Stimulated activated CD4-positive, alpha-beta T cell treated with anti-CD3 and anti-CD28 coated beads, Interleukin-15, amount 100 ng/mL, for 1 hour (primary cell): ENCODE measurements at places on chromosomes 5 and 9.

- no peak for DNase-seq
These were observed 28.9 kb downstream of the ZNF169 start for GRCh38 chr9:94287877-94288513.

- DNase-seq, result no peak
These were observed 142.6 kb upstream of the FST start for GRCh38 chr5:53337827-53338226.

- no peak for DNase-seq
These were observed 40.8 kb downstream of the GRAMD2B start for GRCh38 chr5:126464016-126464415.

GRCh38 chr5:27594141-27594540, 555.8 kb upstream of the CDH9 start:
- no peak for DNase-seq

- DNase-seq, result no peak
These were observed 41.0 kb downstream of the CCNJL start for GRCh38 chr5:160271396-160271795.

- DNase-seq, result no peak
These were observed 31.3 kb downstream of the TMEM174 start for GRCh38 chr5:73204332-73204731.

- DNase-seq, result no peak
These were observed 38.3 kb upstream of the TNFSF8 start for GRCh38 chr9:114968671-114969070.

GRCh38 chr5:143400541-143401226, 2.8 kb downstream of the NR3C1 start:
- no peak for DNase-seq

DNA sequence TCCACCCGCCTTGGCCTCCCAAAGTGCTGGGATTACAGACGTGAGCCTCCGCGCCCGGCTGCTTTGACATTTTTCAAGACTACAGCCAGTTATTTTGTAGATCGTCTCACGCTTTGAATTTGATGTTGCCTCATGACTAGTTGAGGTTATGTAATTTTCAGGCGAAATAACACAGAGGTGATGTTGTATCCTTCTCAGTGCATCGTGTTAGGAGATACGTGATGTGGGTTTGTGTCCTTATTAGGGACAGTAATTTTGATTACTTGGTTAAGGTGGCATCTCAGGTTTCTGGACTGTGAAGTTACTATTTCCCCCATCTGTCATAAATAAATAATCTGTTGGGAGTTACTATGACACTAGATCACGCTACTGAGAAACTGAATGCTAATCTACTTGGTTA, 25.0 kb downstream of the CTNNA1 start:
- DNase-seq, result no peak

DNA sequence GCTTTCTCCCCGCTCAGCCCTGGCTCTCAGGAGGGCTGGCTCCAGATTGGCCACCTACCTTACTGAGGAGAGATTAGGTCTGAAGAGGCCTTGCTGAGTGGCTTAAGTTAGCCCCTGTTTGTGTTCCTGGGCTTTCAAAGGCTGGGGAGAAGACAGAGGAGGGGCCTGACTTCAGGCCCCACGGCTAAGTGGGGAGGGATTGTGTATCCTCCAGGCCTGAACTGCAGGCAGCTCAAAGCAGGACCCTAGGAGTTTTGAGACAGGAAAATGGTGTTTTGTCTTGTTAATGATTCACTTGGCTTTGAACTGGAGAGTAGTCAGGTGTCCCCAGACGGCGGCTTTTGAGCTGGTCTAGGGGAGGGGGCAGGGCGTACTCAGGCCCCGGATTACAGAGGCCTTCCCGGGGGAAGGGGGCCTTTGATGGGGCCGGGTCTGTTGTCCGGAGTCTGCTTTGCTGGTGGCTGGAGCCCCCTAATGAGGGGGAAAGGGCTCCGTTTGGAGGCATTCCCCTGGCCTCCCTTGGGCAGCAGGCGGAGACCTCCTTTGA, 162.0 kb upstream of the SMIM23 start:
- DNase-seq, result no peak

DNA sequence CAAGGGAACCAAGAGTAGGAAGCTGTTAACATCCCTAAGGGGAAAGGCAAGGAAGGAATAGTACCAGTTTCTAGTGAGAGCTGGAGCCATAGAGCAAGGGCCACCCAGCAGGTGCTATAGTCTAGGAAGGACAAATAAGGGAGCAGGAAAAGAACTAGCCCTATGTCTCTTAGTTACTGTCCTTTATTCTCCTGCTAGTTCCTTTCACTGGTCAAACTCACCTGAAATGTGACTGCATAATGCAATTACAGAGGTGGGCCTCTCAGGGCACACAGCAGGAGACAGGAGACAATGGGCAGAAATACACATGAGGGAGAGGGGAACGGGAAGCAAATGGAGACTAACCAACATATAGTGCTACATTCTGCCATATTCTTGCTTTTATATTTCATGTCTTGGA, 26.7 kb upstream of the FRMPD1 start:
- no peak for DNase-seq

DNA sequence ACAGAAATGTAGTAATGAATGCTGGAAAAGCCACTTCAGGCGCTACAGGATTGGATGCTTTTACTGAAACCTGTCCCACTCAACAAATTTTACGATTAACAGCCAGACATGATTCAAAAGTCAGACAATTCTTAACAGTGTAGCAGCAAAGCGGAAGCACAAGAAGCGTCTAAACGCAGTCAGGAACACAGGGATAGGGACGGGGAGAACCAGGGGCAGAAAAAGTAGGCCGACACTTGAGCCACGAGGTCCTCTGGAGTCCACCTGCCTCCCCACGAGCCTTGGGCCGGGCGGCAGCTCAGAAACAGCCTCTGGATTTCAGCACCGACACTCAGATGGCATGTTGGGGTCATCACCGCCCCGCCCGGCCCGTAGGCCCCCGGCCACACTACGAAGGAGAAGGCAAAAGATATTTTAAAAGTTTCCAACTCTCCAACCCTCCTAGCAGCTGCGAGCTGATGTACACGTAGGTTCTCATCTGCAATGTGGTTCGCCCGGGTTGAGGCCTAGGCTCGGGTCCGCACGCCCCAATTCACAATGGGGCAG, 615 bp downstream of the RACK1 start:
- DNase-seq, result no peak

DNA sequence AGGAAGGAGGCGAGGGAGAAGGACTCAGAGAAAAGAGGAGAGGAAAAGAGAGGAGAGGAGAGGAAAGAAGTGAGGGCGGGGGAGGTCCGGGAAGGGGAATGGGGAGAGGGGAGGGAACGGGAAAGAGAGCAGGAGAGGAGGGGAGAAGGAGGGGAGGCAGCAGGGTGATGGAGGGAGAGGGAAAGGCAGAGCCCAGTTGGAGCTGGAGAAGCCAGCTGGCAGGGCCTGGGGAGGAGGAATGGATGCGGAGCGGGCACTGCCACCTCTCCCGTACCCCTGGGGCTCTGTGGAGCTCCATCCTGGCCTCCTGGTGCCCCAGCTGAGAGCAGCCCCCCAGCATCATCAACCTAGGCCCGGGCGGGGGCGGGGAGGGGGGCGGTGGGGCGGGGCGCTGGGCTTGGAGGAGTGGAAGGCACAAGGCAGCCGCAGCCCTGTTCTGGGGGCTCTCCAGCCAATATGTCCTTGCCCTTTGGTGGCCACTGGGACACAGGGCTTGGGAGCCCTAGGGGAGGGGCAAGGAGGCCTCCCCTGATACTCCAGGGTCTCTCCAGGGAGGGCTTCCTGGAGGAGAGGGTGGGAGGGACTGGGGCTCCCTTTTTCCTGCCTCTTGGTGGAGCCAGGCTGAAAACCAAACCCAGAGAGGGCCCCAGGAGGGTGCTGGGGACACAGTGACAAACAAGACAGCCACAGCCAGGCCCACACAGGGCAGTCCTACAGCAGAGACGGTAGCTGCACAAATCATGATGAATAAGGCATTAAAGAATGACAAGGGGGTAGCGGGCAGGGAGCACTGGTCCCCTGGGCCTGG, 123.7 kb downstream of the C9orf50 start:
- DNase-seq, result no peak

DNA sequence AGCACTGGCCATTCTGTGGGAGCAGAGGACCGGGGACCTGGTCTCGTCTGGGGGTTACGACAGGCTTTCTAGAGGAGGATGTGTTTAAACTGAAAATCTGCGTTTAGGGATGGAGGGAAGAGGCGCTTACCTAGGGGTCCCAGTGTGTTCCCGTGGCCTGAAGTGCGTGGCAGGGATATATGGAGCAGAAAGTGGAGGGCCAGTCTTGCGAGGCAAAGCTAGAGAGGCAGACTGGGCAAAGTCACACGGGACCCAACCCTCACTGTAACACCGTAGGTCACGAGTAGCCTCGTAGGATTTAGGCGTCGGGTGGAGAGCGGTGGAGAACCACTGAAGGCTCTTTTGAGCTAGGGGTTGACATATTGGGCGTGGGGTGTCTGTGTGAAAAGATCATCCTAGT, 32.8 kb upstream of the POMT1 start:
- DNase-seq, result no peak

GRCh38 chr5:159645179-159645846, 271.0 kb upstream of the ADRA1B start:
- DNase-seq, result no peak

- DNase-seq, result no peak
These were observed 426.3 kb downstream of the CETN3 start for GRCh38 chr5:89983216-89983615.

DNA sequence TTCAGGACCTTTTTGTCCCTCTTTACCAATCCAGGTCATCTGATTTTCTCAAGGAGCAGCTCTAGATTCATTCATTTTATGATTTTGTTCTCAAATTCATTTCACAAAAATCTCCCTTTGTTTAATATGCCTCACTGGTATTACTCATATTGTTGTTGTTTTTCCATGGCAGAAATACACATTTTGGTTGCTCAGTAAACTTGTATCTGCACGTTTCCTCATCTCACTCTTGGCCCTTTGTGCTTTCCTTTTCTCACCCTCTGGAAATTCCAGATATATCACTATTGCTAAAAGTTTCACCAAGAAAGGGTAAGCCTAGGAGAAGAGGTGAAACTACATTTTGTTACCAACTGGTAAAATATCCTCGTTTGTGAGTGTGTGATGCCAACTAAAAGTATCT, 14.8 kb downstream of the ASPN start:
- DNase-seq, result no peak

GRCh38 chr5:43049236-43049635, 9.1 kb upstream of the ANXA2R start:
- DNase-seq, result no peak
